ENCODE measurements at places on chromosomes 1 and 21.

DNA sequence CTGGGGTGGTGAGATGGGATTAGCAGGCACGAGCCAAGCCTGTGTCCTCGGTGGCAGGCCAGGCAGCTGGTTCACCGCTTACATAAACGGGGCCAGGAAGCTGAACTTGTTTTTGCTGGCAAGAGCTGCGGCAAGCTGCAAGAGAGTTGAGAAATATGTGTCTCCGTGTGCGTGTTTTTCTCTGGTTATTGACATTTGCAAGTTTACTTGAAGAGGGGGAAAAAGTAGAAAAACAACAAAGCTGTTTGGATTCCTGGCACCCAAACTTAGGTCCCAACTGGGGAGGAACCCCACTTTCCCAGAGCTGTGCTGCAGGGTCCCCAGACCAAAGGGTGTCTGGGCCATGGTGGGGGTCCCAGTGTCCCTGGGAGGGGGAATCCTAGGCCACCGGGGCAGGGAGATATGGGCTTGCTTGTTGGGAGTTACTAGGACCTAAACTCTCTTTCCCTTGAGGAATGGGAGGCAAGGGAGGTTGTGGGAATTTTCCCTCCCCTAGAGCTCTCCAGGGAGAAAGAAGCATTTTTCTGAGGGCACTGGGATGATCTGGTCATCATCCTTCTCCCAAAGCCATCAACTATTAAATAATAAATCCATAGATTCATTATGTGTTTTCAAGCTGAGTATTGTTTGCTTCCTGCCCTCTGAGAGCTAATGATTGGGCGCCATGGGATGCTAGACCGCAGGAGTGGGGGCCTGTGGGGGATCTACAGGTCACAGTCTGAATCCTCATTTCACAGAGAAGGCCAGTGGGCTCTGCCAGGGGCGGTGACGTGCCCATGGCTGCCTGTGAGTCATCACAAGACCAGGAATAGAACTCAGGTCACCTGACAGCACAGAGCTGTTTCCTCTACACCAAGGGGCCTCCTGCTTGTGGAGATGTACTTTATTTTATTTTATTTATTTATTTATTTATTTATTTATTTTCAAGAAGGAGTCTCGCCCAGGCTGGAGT, 14.8 kb downstream of the IL6R start:
- DNase-seq: peak; percentile 98

- no peak for DNase-seq
Observed at GRCh38 chr1:14064649-14065442, 364.9 kb downstream of the PRDM2 start.

DNA sequence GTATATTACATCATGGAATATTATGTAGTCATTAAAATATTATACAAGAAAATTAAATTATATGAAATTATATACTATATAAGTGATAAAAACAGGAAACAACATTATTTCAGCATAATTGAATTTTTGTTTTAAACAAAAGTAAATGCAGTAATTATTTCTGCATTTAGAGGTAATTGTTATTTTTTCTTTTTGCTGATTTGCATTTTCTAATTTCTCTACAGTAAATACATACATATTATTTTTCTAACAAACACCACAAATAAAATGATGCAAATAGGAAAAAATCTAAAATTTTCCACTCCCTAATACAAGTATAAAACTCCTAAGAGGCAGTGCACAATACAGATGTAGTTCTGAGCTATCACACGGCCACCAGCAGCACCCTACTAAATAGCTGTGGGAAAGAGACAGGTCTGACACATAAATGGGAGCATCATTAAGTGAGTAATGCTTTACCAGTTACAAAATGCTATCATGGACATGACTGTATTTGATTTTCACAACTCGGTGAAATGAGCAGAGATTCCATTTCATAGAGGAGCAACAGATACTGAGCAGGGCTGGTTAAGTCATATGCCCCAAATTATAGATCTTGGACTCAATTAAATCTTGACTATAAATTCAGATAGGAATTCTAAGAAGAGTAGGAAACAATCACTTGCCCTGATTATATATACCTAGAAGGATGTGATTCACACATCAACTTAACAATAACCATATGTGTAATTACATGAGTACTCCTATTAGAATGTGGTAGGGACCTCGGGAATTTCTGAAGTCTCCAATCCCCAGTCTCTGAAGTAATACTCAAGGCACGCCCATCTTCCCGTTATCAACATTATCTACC, 49.0 kb downstream of the NRIP1 start:
- no peak for DNase-seq

GRCh38 chr1:20109223-20109856, 10.0 kb downstream of the PLA2G2D start:
- no peak for DNase-seq

DNA sequence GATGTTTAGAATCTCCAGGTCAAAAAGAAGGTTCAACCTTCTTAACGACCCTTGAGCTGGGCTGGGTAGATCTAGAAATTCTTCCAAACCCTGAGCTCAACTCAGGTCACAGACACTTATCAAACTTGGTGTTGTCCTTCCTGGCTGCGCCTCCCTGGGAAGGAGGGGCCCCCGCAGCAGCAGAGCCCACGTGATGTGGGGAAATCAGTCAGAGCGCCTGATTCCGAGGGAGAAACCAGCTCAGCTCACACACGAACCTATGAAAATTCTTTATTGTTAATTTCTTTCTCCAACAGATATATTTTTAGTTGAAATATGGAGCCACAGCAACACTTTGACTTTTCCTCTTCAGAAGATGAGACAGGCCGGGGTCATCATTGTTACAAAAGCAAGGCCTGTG, 24.3 kb upstream of the CLSTN1 start:
- DNase-seq: no peak

- DNase-seq: no peak
Observed at GRCh38 chr1:52571783-52572182, 18.9 kb upstream of the TUT4 start.

DNA sequence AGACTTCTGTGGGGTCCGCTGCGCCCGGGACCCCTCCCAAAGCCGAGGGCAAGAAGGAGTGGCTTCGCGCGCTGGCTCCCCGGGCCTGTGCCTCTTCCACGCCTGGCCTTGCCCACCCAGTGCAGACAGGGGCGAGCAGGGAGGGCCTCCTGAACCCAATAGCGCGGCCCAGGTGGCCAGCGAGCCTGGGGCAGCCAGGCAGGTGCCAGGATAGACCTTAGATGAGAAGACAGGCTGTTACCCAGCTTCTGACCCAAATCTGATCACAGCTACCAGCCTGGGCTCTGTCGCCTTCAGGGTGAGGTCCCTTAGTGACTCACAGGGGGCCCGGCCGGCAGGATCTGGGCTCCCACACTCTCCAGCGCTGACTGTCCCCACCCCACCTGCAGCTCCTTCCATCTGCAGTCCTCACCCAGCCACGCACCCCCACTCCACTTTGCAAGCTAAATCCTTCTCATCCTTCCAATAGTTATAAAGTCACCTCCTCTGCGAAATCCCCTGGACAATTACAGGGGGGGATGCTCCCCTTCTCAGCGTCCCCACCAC, 9.6 kb downstream of the CLEC20A start:
- no peak for DNase-seq

- no peak for DNase-seq
Observed at GRCh38 chr1:31648190-31648589, 3.5 kb upstream of the PEF1 start.

DNA sequence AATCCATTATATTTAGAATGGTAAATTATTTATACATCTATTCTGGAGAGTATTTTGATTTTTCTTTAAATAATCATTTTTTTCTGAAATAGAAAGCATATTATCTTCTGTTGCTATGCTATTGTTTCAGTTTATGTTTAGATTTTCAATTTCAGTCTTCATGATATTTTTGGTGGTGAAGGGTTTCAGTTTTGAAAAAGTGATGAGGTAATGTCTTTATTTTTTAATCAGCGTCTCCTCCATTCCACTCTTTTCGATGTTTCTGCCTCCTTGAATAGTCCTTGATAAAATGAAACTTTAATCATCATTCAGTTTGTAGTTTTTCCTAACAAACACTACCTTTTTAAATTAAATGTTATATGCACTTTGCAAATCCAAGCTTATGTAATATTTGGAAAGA, 428.6 kb downstream of the PTPRC start:
- DNase-seq: no peak

GRCh38 chr1:197285526-197286205, 17.6 kb downstream of the CRB1 start:
- DNase-seq: no peak

- DNase-seq: no peak
Observed at GRCh38 chr1:4784761-4785160, 130.4 kb downstream of the AJAP1 start.

- DNase-seq: no peak
Observed at GRCh38 chr1:88398338-88398737, 285.7 kb upstream of the PKN2 start.

GRCh38 chr1:182175361-182175931, 113.9 kb upstream of the ZNF648 start:
- no peak for DNase-seq

GRCh38 chr1:156123356-156124196, 9.1 kb downstream of the LMNA start:
- DNase-seq: peak; percentile 92

GRCh38 chr1:116870300-116870699, 39.4 kb upstream of the PTGFRN start:
- no peak for DNase-seq

DNA sequence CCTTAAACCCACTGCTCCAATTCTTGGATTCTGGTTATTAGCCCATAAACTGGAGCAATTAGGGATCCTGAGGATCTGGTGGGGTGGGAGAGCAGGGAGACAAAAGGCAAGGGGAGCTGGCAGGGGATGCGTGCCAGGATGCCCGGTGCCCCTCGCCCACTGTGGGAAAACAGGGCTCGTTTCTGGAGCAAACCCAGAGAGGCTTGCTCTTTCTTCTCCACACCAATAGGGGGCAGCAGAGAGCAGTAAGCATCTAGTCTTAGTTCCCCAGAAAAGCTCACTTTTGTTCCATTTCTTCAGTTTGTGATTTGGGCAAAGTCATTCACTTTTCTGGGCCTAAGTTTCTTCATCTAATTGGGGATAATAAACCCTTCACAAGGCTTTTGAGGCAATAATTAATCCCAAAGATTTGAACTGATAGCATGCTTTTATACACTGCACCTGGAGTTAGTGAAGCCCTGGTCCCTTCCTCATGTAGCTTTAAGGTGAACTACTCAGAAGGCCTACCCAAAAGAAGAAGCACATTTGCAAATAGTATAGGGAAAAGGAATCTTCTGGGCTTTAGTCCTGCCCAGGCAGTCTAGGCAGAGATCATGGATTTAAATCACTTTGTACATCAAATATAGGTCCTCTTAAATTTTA, 160.6 kb upstream of the USP24 start:
- DNase-seq: no peak

DNA sequence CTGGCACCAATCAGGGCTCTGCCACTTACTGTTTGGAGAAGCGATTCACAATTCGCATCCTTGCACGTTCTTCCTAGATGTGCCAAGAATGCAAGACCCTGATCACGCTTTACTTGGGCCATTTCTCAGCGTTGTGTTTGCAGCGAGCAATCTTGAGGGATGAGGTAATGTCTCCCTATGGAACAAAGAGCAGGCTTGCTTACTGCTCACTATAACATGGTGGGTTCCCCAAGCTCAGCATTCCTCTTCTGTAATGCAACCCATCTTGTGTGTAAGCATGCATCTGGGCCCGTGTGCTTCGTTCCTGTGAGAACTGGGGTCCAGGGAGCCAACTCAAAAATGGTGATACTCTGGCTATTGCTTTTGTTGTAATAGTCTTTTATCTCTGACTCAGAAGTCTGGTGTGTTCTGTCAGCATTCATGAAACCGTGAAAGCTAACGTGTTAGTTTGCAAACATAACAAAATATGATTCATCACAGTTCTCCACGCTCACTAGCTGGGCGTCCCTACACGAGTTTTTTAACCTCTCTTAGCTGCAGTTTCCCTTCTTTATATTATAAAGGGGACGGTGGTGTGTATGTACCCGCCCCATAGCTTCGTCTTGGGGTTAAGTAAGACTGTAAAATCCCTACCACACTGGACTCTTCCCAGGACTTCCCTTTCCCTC, 33.3 kb downstream of the DNTTIP2 start:
- DNase-seq: no peak

DNA sequence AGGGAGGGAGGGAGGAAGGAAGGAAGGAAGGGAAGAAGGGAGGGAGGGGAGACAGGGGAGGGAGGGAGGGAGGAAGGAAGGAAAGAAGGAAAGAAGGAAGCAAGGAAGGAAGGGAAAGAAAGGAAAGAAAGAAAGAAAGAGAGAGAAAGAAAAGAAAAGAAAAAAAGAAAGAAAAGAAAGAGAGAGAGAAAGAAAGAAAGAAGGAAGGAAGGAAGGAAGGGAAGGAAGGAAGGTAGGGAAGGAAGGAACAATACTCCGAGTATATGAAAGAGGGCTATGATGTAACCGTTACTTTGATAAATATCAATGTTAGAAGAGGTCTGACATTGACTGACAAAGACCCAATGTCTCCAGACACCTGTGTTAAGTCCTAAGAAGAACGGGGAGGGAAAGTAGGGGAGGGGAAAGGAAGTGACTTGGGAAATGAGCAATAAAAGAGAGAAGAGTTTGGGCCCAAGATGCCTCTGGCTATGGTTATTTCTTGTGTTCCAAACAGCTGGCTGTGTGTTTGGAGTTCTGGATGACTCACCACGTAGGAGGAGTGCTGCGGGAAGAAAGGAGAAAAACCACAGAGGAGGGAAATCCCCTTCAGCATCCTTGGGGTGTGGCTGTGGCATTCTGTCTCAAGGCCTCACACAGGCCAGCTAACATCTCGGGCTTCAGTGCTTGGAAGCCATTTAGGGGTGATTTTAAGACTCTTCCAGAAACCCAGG, 37.0 kb upstream of the RXRG start:
- DNase-seq: peak; percentile 7

GRCh38 chr1:153190373-153190772, 12.9 kb upstream of the LELP1 start:
- no peak for DNase-seq

GRCh38 chr1:44632598-44632997, 41.7 kb downstream of the TMEM53 start:
- DNase-seq: no peak

DNA sequence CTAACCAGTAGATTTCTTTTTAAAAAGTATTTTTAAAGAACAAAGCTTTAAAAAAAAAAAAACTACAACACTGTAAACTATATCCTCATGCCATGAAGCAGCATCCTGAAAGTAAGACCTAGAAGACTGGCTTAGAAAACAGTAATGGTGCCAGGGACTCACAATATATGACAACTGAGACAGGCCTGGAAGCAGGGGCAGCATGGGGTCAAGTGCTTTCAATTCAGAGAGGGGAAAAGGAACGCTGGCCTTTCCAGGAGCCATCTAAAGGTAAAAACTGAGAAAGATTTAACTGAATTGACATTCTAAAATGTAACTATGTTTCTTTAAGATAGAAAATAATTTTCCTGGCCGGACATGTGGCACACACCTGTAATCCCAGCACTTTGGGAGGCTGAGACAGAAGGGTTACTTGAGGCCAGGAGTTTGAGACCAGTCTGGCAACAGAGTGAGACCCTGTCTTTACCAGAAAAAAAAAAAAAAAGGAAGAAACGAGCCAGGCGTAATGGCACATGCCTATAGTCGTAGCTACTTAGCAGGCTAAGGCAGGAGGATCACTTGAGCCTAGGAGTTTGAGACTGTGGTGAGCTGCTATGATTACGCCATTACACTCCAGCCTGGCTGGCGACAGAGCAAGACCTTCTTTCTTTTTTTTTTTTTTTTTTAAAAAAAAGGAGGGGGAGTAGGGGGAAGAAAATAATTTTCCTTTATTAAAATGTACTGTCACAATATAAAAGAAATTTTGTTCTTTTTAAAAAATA, 54.1 kb downstream of the SLC35D1 start:
- no peak for DNase-seq

GRCh38 chr21:44903689-44904088, 17.0 kb downstream of the ITGB2 start:
- no peak for DNase-seq
